Mucosa of descending colon (tissue), 3 donors: ENCODE measurements at places on chromosomes 4 and X.

DNA sequence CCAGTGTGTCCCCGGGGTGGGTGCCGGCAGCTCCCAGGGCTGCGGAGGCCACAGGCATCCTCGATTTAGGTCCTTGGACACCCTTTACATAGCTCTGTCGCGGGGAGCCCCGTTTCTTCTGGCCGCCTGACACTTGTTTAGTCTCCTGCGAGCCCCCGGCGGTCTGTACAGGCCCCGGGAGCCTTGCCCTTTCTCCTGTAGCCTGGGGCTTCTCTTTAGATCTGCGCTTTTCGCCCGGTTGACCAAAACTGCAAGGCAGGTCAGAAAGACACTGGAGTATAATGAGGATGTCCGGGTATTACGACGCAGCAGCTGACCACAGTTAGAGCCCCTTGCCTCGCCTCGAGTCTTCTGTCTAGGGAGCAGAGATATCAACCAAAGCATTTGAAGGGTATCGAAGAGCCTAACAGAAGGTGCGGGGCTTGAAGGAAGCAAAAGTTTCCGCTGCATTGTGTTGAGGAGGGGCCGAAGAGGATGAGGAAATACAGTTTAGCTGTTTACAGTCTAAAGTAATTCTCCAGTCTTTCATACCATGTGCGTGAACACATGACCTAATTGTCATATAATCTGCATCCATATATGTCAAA lies 479 bp downstream of the BRCC3 start:
- no peak for DNase-seq

DNA sequence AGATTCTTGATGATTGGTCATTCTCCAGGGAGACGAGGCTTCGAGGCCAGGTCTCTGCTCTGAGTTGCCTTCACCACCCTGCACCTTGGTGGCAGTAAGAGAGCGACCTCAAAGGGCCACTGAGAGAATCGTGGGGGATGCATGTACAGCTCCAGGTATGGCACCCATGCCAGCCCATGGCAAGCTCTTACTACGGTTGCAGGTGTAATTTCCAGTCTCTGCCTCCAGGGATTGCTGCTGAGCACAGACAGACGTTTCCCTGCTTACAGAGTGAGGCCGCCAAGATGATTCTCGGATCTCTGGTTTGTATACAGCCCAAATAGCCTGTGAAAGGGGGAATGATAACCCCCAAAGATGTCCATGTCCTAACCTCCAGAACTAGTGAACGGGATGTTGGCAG lies 16.3 kb upstream of the DRD5 start:
- DNase-seq = peak; percentile 62

GRCh38 chrX:11143931-11144678 lies 33.0 kb downstream of the HCCS start:
- peak; percentile 44 for DNase-seq

DNA sequence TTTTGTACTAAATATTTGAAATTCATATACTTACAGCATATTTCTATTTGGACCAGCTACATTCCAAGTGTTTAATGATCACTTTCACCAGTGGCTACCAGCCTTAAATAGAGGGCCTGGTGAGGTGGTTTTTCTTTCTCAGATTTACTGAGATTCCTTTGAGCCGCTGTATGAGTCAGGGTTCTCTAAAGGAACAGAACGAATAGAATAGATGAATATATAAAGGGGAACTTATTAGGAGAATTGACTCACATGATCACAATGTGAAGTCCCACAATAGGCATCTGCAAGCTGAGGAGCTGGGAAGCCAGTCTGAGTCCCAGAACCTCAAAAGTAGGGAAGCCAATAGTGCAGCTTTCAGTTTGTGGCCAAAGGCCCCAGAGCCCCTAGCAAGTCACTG lies 146.2 kb upstream of the TLL1 start:
- no peak for DNase-seq

- DNase-seq = no peak
Observed at GRCh38 chr4:83618431-83618830, 82.5 kb downstream of the GPAT3 start.
